ENCODE measurements at places on chromosomes 7 and 10.

GRCh38 chr10:106947643-106948042 lies 216.9 kb downstream of the SORCS1 start:
- DNase-seq: no peak

DNA sequence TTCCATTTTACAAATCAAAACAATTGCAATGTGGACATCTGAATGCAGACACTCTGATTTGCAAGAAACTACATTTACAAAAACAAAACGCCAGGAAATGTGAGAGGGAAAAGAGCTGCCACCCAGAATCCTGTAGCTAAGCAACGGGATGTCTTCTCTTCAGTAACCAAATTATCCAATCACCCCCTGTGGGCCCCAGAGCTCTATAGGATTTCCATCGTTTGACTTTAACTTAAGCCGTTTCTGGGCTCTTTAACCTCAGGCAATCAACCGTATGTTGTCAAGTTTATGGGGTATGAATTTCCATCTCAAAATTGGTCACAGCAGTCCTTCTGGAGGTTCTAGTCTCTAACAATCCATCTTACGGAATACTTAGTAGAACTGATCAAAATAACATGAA lies 240.5 kb downstream of the ETV1 start:
- DNase-seq: no peak

DNA sequence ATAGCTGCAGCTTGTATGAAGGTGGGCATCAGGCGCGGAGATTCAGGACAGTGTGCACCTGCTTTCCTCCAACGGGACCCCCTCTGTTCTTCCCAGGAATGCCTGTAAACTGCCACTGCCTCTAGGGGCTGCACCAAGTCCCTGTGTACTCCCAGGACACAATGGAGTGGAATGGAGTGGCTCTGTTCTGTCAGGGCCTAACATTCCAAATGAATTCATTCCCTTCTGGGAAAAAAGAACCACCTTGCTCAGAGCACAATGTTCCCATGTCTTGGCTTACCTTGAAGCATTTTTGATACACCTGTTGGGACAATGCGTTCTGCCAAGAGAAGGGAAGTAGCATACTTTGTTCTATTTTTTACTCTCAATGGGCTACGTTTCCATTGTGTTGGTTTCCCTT lies 339.4 kb downstream of the FRMD4A start:
- DNase-seq: no peak

DNA sequence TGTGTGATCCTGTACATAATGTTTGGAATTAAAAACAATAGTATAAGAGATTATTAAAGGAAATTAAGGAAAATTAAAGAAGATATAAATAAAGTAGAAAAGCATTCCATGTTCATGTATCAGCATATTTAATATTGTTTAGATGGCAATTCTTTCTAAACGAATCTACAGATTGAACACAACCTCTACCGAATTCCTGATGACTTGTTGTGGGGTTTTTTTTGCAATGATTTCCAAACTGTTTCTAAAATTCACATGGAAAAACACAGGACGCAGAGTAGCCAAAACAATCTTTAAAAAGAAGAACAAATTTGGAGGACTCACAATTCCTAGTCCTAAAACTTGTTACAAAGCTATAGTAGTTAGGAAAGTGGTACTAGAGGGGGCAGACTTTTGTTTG lies 573.4 kb upstream of the IGFBP3 start:
- no peak for DNase-seq

DNA sequence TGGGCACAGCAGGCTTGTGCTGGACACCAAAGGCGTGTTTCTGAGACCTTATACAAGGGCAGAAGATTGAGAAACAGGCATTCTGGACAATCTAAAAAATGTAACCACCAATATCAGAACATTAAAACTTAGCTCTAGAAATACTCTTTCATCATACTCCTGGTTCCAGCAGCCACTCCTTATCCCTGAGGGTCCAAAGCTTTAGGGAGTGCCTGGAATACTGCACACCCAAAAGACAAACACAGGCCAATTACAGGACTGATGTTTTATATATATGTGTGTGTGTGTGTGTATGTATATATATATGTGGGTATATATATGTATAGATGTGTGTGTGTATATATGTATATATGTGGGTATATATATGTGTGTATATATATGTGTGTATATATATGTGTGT lies 39.6 kb downstream of the FAM171A1 start:
- DNase-seq: no peak

DNA sequence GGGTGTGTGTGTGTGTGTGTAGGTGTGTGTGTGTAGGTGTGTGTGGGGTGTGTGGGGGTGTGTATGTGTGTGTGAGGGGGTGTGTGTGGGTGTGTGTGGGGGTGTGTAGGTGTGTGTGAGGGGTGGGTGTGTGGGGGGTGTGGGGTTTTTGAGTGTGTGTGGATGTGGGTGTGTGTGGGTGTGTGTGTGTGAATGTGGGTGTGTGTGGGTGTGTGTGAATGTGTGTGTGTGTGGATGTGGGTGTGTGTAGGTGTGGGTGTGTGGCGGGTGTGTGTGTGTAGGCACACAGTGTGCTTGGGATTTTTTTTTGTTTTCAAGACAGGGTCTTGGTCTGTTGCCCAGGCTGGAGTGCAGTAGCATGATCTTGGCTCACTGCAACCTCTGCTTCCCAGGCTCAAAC lies 36.8 kb upstream of the TCF7L2 start:
- DNase-seq: no peak

GRCh38 chr10:34580214-34580613 lies 234.9 kb downstream of the PARD3 start:
- DNase-seq: no peak

GRCh38 chr10:93548376-93549071 lies 17.9 kb upstream of the FFAR4 start:
- no peak for DNase-seq

- no peak for DNase-seq
Observed at GRCh38 chr7:32043688-32044087, 26.5 kb downstream of the PDE1C start.

- DNase-seq: no peak
Observed at GRCh38 chr10:38032886-38033285, 22.4 kb downstream of the ZNF33A start.

- no peak for DNase-seq
Observed at GRCh38 chr7:25835197-25835596, 316.8 kb upstream of the NFE2L3 start.

DNA sequence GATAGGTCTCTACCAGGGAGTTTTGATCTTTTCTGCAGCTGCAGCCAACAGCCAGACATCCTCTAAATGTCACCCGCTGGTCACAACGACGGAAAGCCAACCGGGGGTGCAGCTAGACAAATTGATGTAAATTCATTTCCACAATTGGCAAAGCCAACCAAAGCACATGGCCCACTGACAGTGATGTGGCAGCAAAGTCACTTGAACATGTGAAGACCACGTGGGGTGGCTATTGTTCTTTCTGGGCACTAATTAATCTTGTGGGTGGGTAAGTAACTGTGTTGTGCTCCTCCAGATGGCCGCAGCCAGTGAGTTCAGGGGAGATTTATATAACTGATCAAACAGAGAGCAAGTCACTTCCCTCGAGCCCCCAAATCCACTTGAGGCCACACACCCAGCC lies 354.1 kb downstream of the ANKRD30A start:
- DNase-seq: no peak

DNA sequence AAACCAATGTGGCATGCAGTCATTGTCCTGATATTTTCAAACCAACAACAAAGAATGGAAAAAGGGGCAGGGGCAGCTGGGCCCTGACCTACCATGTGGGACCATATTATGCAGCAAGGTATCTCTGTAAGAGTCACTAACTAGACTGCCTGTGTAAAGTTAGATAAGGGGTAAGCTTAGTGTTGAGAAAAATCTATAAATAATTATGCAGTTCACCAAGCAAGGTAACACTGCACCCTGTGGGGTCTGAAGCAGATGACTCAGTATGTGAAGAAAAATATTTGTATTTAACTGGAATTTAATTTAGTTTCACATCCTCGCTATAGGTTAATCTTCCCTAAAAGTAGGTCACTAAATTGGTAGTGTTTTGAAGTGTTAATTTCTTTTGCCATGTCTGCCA lies 99.3 kb downstream of the PPP1R3A start:
- DNase-seq: no peak

DNA sequence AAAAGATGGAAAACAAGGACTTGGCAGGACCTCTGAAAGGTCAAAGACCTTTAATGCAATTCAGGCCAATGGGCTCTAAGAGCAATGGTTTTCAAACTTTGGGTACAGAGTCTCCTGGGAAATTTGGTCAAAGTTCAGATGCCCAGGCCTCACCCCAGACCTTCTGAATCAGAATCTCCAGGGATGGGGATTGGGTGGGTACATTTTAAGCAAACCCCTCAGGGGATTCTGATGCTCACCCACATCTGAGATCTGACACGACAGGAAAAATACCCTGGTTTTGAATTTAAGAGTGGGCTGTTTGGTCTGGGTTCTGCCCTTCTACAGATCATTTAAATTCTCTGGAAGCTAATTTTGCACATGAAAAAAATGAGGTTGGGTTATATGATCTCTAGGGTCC lies 214.8 kb upstream of the PLXNA4 start:
- DNase-seq: no peak

GRCh38 chr7:66758950-66759628 lies 18.6 kb downstream of the RABGEF1 start:
- DNase-seq: no peak

- no peak for DNase-seq
Observed at GRCh38 chr10:125115409-125115808, 45.0 kb downstream of the CTBP2 start.

DNA sequence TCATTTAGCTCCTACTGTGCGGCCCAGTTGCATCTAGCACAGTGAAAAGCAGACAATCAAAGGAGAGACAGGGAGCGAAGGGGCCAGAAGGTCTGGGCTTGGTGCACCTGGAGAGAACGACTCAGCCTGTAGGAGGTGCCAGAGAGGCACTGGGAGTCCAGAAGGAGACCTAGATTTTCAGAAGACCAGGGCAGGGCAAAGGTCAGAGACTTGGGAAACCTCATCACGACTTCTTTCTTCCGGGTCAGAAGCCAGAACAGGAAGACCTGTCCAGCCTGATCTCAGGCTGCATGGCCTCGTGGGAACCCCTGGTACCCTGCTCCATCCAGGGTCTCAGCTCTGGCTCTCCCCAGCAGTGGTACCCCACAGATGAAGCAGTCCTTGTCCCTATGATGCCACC lies 5.2 kb downstream of the AGAP3 start:
- no peak for DNase-seq

- DNase-seq: no peak
Observed at GRCh38 chr7:80686576-80686975, 48.1 kb downstream of the CD36 start.

- no peak for DNase-seq
Observed at GRCh38 chr7:140403878-140404564, at the start of gene RAB19. Gene RAB19 (plus strand): TSS chr7:140404058. CDS start chr7:140407647, 3,589 bp downstream.

- no peak for DNase-seq
Observed at GRCh38 chr7:143299346-143299745, 11.2 kb downstream of the CASP2 start.

GRCh38 chr10:99788598-99789256 lies 6.3 kb downstream of the ABCC2 start:
- no peak for DNase-seq

- DNase-seq: no peak
Observed at GRCh38 chr10:28445516-28445915, 87.4 kb upstream of the WAC start.

DNA sequence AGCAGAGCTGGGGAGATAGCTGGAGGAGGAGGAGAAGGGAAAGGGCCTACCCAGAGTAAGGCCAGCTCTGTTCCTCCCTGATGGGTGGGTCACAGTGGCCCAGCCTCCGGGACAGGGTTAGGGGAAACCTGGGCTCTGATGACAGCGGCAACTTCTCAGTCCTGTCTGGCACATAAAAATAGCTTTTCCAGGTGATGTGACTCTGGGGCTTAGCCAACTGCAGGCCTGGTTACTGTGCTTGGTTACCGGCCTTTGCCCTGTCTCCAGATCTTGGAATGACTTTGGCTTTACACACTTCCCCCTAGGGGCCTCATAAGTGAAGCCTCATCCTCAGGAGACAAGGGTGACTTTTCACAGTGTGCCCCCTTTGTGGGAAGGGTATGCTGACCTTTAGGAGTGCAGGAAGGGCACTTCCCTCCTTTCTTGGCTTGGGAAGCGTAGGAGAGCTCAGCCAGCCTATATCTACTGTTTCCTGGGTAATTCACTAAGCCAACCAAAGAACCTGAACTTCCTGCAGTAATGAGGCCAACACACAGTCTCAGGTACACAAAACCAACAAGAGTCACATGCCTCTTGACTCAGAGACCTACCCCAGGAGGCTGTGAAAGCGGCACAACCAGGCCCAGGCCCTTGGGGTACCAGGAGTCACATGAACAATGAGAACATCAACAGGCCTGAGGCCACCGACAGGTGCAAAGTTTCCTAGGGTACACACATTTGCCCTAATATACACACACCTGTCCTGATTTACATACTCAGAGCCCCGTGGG lies 11.7 kb upstream of the HILPDA start:
- no peak for DNase-seq

DNA sequence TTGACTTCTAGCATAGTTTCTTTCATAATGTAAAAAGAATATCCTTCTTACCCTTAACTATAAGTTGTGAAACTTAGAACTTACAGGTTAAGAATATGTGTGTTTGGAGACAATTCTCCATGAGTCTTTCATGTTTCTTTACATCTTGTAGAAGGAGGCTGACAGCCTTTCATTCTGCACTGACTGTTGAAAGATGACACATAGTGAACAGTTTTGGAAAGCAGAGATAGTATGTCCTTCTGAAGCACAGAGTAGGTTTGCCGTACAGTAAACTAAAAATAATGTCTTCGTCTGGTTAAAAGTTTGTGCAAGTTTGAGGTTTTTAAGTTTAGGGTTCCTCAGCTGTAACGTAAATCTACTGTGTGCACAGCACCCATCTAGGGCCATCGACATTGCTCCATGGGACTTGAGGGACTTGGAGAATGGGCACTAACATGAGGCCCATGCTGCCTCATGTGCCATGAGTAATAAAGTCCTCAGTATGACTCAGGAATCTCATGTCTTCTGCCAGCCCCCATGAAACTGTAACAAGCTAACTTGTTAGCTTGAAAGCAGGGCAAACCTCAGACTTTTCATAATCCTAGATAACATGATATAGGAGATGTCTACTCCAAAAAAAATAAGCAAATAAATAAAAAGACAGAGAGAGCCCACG lies 24.5 kb upstream of the ELAPOR2 start:
- DNase-seq: no peak

- DNase-seq: no peak
Observed at GRCh38 chr7:43307522-43307921, 195.1 kb downstream of the HECW1 start.

- no peak for DNase-seq
Observed at GRCh38 chr7:88347517-88347916, 40.8 kb upstream of the STEAP4 start.

GRCh38 chr10:19488592-19489280 lies 327.5 kb upstream of the PLXDC2 start:
- DNase-seq: no peak

Data from GM12891 (cell line).